NCI-H1694 (cell line): ENCODE measurements at places on chromosomes 1 and 21.

DNA sequence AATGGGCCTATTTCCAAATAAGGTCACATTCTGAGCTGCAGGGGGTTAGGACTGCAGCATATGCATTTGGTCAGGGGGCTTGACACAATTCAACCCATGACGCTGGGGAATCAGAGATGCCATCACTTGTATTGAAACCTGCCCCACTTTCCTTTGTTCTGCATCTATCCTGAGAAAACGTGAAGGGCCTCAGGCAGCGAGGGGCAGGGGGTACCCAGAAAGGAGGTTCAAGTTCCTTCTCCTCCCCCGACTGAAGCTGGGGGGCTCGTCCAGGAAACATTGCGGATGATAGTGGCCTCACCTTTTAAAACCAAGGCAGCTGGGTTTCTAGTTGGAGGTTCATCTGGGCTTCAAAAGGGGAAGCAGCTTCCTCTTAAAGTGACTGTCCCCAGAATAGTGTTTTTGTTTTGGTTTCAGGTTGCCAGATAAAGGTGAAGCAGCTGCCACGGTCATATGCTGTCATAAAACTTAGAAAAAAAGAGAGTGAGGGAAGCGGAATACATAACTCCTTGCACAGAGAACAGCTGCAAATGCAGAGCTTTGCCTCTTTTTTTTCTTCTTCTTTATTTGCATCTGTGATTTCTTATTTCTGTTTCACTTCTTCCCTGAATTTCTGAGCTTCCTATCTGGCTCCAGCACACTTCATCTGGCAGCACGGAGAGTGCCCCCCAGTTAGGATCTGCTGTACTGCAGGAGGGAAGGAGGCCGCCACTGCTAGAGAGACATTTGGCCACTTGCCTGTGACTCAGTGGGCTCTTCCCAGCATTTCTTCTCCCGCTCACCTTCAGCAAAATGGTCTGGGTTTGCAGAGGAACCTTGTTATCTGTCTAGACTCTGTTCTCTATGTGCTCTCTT lies 142.0 kb downstream of the AJAP1 start:
- peak; percentile 5 for DNase-seq

GRCh38 chr21:19695796-19696195 lies 1292.2 kb upstream of the TMPRSS15 start:
- no peak for DNase-seq

DNA sequence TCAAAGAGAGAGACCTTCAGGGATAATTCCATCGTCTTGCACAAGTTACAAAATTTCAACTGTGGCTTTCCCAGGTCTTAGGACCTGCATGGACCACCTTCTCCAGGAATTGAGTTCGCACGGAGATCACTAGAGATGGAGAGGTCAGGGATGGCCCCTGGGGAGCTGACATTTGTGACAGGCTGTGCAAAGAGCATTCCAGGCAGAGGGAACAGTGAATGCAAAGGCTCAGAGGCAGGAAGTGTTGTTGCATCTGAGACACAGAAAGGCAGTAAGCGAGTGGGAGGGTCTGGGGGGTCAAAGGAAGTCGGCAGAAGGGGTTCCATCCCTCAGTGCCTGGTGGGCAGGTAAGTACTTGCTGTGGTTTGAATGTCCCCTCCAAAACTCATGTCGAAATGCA lies 9.5 kb upstream of the SELENON start:
- DNase-seq = no peak

DNA sequence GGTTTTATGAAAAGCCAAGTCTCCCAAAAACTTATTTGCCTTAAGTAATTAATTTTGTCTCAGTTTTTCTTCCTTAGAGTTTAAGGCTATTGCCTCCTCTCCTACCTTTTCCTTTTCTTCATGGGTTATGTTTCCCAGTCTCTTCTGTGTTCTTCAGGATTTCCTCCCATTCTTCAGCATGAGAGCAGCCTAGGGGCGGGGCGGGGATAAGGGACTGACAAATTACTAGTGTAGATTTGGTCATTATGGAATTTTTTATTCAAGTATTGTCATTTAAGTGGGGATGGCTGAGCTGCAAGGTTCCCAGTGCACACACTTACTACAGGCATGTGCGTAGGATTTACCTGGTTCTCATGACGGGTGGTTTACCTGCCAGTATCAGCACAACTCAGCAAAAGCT lies 35.2 kb upstream of the PIGV start:
- no peak for DNase-seq

- DNase-seq = no peak
Measured at GRCh38 chr21:33036430-33037162, 10.9 kb downstream of the OLIG2 start.

- DNase-seq = no peak
Measured at GRCh38 chr1:223456747-223457146, 63.5 kb downstream of the CCDC185 start.
